HL-60 (cell line): ENCODE measurements at places on chromosomes 7 and 10.
A peak's percentile ranks its signal among the peaks of the same experiment; 100 is the strongest.

DNA sequence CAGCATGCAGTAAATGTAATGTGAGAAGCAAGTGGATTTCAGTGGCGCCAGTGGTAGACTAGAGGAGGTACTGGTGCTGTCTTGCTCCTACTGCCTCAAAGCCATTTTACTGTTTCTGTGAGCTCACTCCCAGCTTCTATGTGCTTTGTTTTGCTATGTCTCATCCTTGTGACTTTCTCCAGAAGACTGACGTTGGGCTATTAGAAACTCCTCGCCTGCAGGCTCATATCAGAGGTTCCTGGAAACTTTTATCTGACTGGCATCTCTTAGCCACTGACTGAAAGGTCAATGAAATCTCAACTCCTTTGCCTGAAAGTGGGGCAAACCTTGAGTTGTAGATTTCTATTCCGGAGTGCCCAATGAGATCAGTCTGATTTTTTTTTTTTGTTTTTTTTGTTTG lies 66.4 kb upstream of the SORCS1 start:
- DNase-seq, result no peak

GRCh38 chr7:47633134-47633533 lies 51.2 kb upstream of the TNS3 start:
- DNase-seq, result no peak

DNA sequence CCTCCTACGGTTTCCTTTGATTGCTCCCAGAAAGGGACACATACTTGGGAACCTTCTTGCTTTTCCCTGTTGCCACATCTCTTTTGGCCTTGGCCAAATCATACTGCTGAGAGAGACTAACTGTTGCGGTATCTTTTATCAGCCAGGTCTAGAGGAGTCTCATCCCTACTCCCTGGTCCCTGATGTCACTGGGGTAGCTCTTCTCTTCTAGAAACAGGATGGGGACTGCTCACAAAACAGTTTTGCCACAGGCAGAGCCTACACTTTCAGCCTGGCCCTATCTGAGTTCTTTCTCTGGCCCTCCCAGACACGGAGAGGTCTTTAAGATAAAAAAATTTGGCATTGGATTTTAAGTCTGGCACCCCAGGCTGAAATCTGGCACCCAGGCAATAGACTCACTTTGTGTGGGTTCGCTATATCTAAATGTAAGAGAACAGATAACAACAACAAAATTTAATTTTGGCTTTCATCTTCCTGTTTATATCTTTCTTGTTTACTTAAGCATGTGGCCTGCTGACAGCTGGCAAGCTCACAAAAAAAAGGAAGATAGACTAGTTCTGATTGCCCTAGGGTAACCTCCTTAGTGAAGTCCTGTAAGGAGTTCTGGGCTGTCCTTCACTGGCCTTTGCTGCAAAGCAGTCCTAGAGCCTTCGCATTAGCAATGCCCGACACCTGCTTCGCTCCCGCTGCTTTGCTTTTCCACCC lies 228.3 kb upstream of the NPVF start:
- no peak for DNase-seq

DNA sequence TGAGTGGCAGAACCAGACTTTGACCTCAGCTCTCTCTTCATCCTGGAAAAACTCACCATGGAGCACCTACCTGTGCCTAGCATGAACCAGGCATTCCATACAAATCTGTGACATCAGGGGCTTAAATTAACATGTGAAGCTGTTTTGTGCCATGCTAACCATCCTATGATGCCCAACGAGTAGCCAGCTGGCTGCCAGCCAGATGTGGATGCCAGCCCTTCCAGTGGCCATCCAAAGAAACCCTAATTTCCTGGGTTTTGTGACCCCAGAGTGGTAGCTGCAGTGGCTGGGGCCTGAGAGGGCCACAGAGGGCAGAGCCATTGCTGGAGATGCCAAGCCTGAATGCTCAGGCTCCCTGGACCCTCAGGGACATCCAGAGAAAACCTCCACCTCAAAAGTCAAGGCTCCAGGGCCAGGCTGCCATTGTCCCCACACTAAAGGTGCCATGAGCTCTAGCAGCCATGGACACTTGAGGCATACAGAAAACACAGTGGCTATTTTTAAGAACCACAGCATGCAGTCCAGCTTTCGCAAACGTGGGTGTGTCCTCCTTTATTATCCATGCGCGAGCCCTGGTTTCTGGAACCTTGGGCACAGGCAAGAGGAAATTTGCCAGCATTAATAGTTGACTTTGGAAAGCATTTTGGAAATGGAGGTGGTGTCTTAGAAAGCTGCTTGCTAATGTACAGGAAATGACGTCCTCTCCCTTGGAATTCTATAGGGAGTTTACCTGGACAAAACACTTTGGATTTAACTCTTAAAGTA lies 6.0 kb downstream of the CPXM2 start:
- no peak for DNase-seq

DNA sequence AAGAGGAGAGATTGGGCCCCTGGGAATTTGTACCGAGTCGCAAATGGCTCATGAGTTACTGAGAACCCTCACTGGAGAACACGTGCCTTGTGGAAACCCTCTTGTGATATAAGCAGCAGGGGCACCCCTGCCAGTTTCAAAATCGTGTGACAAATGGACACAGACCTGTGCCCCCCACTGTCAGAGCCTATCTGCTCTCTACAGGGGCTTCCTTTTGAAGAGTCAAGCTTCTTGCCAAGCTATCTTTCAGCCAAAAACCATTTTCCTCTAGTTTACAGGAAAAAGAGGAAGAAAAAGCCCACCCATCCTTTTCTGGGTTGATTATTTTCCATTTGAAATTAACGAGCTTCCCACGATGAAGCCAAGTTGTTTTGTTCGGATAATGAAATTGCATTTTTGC lies 64.1 kb upstream of the MPP7 start:
- DNase-seq, result no peak

DNA sequence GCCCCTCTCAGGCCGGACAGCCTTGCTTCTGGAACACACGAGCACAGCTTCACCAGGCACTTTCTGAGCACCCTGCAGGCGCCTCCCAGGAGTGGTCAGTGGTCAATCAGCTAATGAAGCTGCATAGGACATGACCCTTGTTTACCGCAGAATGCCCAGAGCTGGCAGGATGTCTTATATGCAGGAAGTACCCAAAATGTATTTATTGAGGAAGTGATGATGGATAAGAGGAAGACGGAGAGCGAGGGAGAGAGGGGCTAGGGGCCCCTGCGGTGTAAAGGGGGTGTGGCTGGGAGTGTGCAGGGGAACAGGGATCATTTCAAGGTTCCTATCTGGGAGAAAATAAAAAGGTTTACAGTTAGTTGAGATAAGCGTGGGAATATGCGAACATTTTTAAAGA lies 3.3 kb downstream of the CYP2E1 start:
- DNase-seq, result peak; percentile 30

DNA sequence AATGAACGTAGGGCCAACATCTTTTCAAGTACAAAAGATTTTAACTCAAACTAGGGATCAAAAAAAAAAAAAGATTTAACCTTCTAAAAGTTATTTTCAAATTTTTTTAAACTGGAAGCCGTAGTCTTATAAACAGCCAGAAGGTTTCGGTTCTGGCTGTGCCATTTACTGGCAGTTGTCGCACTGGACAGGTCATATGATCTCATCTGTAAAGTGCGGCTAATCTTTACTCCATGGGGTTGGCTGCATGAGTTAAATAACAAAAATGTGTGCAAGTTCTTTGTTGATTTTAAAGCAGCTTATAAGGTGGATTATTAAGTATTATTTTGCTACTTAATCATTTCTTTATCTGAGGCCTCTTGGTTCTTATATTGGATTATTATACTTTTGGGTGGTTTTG lies 36.6 kb downstream of the TRUB1 start:
- DNase-seq, result no peak

GRCh38 chr10:74949034-74949832 lies 122.8 kb downstream of the KAT6B start:
- no peak for DNase-seq

DNA sequence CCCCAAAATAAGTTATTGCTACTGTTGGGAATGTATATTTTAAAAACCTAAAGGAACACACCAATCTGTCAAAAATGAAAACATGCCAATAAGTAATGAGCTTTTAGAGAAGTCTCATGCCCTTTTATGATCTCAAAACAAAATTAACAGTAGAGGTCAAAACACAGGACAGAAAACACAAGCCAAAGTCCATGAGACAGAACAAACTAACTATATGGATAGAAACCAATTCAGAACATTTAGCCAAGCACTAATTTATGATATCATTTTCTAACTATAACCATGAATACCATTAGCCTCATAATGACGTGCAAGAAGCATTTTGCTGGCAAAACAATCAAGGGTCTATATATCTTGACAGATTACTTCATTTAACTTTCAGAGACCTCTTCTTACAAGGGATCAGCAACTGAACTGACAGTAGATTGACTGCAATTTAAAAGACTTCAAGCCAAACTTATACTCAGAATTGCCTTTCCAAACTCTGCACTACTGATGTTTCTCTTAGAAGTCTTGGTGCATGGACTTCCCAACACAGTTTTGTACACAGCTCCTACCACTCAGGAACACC lies 200.9 kb downstream of the DOCK4 start:
- DNase-seq, result no peak

DNA sequence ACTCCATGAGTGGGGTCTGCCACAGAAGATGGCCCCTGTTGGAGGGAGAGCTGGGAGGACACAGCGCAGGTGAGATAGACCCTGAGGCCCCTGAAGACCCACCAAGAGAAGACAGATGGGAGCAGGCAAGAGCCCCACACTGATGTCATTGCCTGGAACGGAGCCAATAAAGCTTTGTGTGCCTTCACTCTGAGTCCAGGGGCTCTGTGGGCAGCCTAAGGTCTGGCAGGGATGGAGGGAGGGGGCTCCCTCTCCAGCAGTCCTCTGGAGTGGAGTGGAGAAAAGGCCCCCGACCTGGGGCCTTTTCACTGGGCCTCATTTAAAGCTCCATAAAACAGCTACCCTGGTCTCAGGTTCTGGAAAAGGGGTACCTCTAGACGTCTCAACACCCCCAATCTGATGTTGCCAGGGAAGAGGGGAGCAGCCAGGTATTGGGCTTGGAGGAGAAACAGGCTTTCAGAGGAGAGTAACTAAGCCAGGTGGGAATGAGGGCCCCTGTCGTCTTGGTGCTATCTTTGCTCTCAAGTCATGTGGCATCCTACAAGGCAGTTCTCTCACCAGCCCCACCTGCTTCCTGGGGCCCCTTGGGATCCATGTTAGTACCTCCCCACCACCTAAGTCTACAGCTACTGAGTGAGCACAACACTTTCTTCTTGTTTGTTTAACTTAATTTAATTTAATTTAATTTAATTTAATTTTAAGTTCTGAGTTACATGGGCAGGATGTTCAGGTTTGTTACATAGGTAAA lies 1.4 kb downstream of the C10orf62 start:
- no peak for DNase-seq

DNA sequence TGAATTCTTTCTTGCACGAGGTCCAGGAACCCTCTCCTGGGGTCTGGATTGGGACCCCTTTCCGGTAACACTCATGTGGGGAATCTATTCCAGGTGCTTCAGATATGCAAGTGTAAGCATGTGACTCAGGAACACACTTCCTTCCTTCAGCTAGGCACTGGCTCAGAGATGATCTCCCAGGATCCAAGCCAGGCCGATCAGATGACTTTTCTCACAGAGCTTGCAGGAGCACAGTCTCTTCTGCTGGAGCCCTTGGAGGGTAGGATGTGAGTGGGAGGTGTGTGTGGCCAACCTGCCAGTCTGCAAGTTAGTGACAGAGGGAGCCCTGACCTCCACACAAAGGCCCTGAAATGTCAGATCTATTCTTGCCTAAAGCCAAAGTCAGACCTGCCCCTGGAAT lies 108.3 kb downstream of the CPXM2 start:
- DNase-seq, result no peak

- DNase-seq, result no peak
Measured at GRCh38 chr7:116912269-116912909, 40.9 kb upstream of the ST7 start.

GRCh38 chr10:86217371-86218080 lies 149.1 kb downstream of the GRID1 start:
- DNase-seq, result no peak

DNA sequence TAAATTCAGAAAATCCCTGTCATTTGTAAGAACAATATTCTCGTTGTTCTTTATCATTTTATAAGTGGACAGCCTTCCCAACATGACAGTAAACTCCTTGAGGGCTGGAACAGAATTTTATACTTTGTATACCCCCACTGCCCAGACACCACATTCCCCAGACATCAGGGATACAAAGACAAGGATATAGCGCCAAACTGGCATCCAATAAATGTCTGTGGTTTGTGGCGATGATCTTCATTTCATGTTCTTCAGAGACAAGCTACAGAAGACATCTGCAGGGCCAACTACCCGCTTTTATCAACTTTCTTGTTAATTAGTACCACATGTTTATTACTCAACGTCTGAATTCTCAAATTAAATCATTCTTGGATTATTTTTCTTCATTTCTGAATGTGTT lies 155.9 kb downstream of the ATE1 start:
- no peak for DNase-seq

DNA sequence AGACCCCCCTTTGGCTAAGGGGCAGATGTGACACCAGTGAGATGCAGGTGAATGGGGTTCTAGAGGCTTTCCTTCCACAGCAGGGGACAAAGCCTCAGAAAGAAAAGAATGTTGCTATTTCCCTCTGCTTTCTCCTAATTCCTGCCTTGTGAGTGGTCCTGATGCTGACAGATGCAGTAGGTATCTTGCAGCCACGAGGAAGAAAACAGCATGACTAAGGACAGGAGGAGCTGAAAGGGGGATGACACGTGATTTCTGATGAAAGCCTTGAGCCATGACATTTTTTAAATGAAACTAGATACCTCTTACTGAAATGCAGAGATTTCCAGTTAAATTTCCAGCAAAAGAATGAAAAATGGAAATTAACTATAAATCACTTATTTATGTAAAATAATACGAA lies 92.4 kb downstream of the C1GALT1 start:
- no peak for DNase-seq

DNA sequence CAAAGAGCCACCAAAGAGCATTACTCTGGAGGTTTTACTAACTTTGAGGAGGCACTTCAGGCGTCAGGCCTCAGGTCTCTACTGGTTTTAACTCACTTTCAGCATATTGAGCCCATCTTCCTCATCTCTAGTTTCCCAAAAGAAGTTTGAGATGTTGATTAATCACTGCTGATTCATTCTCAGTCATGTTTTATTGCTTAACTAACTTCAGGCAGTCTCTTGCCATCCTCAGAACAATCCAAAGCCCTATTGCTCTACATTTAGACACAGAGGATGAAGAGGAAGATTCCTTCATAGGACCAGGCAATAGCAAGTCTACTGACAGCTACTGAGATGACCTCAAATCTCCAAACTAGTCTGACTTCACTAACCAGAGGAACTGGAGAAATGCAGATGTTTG lies 39.1 kb upstream of the BET1 start:
- no peak for DNase-seq

GRCh38 chr7:111140091-111140865 lies 49.4 kb downstream of the LRRN3 start:
- DNase-seq, result no peak

DNA sequence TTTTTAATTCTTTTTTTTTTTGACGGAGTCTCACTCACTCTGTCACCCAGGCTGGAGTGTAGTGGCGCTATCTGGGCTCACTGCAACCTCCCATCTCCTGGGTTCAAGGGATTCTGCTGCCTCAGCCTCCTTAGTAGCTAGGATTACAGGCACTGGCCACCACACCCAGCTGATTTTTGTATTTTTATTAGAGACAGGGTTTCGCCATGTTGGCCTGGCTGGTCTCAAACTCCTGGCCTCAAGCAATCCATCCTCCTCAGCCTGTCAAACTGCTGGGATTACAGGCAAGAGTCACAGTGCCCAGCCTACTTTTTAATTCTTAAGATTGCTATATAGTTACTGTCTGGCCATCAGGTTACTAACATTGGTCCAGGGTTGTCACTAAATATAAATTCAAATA lies 59.6 kb downstream of the ZNF277 start:
- DNase-seq, result no peak
